ENCODE measurements at places on chromosomes 13 and 19. TPM values are rescaled to one million over a fixed set of nuclear protein-coding genes. Genes with fewer than 3 reads are reported as not detected.

The SELENOW gene
- 291 TPM for total RNA-seq

GRCh38 chr19:4403005-4403761 is 743 bp downstream of the CHAF1A start:
- no peak for DNase-seq

DNA sequence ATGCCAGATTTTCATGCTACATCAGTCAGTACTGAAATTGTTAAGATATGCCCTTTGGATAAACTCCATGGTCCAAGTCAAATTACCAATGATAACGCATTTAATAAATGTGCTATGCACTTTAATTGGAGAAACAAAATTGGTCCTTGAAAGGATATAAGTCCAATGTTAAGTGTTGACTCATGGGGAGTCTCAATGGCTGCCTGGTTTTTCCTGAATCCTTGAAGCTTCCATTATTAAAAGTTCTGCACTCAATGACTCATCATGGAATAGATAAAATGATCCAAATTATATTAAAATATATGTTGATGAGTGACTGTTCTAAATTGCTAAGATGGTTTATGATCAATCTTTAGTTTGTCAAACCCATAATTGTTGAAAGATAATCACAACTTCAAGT is 346.0 kb upstream of the ATXN8OS start:
- DNase-seq, result no peak

GRCh38 chr19:3131168-3131567 is 4.7 kb upstream of the GNA15 start:
- DNase-seq, result no peak

The ADAMTS10 gene
- total RNA-seq, result 87.6 TPM

DNA sequence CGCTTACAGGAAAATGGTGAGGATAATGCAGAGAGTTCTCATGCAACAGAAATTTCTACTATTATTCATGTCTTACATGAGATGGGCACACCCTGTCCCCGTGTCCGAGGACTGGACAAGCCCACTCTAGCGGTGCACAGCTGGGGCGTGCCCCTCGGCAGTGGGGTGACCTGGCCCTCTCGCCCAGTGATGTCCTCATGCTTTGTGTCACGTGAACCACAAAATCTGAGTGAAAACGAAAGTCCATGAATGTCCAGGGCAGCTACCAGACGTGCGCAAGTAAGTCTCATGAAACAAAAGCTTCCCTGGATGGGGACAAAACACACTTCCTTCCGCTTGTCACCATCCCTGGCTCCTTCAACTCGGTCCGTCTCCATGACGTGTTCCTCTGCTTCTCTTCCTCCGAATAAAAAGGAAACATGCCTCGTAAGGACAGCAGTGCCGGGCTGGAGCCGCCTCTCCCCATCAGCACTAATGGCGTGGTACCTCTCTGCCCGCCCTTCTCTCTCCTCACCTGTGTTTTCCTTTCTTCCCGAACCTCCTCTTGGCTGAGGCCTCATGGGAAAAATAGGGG is 45.6 kb downstream of the ANKRD10 start:
- DNase-seq, result no peak

GRCh38 chr19:10881403-10882107 is 10.2 kb downstream of the CARM1 start:
- DNase-seq, result peak; percentile 92

The ZNF491 gene
- 26.0 TPM for total RNA-seq

Data from glutamatergic neuron (in vitro differentiated cells).